ENCODE measurements at places on chromosomes 12 and 14.

DNA sequence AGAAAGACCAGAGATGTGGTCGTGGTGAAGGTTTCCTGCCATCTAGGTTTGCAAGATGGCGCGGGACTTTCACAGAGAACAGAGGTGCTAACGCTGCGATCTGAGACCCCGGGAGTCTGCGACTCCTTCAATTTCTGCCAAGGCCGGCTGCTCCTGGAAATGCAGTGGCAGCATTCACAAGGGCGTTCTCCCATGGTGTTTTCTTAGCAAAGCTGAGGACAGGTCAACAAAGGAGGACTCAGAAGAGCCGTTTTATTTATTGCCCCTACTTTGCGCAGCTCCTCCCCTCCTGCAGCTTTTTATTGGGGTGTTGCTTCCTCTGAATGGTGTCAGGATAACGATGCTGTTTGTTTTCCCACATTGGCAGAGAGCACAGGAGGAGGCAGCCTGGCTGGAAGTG lies 86.3 kb downstream of the TMEM132C start:
- DNase-seq: no peak

DNA sequence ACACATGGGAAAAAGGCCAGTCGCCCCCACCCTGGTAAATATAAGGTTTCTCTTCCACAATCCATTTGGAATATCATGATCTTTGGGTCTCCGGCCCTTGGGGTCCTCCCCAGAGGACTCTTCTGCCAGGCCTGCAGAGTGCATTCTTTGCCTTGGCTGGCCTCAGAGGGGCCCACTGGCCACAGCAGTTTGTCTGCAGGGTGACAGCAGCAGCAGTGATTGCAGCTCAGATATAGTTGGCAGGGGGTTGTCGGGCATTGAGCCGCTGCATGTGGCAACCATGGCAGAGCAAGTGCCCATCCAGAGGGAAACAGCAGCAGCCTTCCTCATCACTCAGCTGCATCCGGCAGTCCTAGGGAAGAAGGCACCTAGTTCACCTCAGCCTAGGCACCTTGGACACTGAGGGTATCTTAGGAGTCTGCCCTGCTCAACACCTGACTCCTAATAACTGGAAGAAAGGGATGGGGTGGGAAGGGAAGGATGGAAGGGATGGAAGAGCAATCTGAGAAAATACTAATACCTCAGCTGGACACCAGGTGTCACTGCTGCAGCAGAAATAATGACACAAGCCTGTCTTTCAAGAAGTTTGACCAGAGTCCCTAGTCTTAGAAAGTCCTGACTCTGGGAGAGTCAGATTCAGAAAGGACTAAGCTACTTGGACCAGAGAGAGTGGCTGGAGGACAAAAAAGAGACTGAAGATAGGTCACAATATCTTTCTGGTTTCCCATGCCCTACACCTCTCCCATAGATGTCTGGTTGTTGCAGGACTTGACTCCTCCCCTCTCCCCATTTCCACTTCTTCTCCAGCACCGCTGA lies 8.9 kb downstream of the AJUBA start:
- DNase-seq: peak; percentile 43

GRCh38 chr12:92403210-92404175 lies 257.8 kb upstream of the BTG1 start:
- DNase-seq: peak; percentile 71

DNA sequence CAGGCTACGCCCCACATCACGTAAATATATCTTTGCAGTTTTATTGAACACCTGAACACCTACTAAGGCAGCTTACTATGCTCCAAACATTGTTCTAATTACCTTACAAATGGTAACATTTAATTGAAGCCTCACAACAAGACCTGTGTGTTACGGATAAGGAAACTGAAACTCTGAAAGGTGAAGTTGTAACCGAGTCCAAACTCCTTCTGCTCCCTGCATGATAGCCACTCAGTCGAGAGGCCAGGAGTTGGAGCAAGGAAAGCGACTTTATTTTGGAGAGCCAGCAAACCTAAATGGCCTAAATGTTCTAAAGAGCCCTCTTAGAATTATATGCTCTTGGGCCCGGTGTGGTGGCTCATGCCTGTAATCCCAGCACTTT lies 12.6 kb upstream of the TRPV4 start:
- no peak for DNase-seq

GRCh38 chr14:29668201-29668600 lies 259.4 kb downstream of the PRKD1 start:
- DNase-seq: no peak

GRCh38 chr12:123075646-123076171 lies 75.2 kb downstream of the PITPNM2 start:
- peak; percentile 63 for DNase-seq

- DNase-seq: no peak
Measured at GRCh38 chr12:116804051-116804450, 65.9 kb downstream of the RNFT2 start.

GRCh38 chr12:41277946-41278267 lies 89.8 kb downstream of the PDZRN4 start:
- no peak for DNase-seq

DNA sequence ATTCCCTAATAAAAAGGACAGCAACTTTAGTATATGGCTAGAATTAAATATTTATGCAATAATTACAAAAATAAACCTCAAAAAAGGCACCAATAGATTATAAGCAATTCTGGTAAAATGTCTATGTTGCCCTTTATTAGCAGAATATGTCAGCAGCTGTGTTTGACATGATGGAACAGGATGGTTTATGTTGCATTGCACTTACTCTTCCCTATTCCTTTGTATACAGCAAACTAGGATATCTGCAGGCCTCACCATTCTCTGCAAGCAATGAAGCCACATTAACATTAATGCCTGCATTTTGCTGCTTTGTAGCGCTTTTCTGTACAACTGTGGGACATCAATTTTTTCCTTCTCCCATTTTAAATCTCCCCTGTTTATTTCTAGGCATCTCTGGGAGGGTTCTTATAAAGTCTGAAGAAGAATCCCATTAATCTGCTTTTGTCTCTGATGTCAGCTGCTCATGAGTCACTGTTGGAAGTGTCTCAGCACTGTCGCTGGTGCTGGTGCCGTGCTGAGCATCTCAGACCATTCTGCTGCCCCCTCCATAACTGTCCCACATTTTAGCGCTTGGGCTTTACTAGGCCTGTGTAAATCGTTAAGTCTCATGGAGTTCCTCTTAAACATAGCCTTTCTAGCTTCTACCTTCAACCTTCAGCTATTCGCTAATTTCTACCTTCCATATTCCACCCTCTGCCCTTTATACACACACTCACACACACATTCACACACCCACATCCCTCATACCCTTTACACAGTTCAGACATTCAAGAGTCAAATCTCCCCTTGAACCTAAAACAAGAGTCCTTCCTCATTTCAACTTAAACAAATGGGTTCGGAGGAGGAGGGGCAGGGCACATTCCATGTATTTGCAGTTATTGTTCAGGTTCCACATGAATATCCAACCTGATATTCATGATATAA lies 64.4 kb upstream of the TRHDE start:
- DNase-seq: no peak

DNA sequence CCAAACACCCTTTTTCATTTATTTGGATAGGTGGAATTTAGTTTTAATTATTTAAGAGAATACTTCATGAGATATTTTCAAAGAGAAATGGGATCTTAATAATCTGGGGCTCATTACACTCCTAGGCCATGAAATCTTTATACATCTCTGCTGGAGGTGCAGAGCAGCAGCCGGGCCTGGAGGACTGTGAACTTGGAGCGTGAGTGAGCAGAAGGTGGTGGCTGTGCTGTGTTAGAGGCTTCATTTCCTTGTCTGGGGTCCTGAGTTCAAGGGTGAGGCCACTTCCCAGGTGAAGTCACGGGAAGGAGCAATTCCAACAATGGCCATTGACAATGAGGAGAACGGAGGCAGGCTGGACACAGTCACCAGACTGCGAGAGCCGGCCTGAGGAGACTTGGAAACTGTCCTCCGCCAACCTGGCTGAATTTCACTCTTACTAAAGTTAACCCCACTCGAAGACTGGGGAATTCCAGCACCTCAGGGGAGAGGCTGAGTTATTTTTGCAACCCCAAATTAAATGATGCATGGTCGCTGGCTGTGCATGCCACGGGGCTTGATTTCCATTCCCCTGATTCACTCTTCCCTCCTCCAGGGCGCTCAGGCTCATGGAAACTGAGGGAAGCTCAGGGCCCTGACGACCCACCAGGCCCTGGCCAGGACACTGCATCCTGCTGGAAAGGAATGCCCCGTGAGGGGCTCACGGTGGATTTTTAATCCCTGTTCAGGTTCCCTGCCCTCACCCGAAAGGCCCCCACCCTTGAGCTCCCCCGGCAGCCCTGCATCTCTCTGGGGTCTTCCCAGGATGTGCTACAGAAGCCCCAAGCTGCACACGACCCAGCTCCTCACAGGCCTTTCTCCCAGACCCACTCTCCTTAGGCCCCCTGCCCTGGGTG lies 22.6 kb upstream of the TRAF3 start:
- DNase-seq: no peak

DNA sequence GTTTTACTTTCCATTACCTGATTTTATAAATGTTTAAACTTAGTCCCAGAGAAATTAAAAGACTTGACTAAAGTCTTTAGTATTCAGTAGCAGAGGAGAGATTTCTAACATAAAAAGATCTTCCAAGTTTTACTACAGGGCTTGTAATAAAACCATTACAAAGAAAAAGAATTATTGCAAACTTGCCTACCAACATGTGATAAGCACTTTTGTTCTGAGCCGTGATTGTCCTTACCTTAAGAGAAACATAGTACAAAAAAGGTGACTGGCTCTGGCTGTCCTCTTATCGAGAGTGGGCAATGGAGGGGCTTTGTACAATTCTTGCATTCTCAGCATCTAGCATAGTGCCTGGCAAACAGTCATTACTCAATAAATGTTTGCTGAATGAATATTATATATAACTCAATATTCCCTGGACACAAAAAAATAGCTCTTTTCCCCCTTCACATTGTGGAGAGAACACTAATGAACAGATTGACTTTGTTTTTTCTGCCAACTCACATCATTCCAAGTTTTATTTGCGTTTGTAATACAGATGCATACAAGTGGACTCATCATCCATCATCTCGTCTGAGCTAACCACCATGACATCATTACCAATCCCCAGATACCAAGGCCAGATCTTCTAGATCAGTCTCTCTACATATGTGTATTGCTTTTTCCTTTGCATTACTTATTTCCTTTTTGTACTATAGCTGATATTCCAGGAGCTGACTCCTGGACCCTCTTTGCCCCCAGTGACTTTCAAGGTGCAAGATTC lies 192.8 kb upstream of the EEA1 start:
- no peak for DNase-seq

DNA sequence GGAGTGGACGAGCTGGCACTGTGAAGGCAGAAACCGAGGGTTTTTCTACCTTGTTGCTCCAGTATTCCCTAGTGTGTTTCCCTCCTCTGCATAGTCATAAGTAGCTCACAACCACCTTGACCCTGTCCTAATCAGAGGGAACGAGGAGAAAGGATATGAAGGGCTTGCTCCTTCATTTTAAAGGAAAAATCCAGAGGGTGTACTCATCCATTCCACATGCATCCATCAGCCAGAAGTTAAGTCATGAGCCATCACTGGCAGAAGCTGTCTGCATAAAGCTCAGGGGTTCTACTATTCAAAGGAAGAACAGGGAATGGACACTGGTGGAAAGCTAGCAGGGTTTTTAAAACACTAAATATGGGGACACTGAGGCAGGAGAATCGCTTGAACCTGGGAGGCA lies 84.3 kb upstream of the FOXN3 start:
- DNase-seq: no peak

GRCh38 chr12:21144309-21144708 lies 13.3 kb downstream of the SLCO1B1 start:
- no peak for DNase-seq

- no peak for DNase-seq
Measured at GRCh38 chr12:109230193-109230592, 78.9 kb downstream of the FOXN4 start.

GRCh38 chr14:41378526-41378925 lies 228.2 kb upstream of the LRFN5 start:
- no peak for DNase-seq

All from K562 (cell line).